ENCODE measurements at places on chromosomes 6 and 20.

- no peaks in the 10 kb centered on the region for H3K4me1 ChIP-seq
- no peak overlapping the region for H3K27ac ChIP-seq
- H3K4me3 ChIP-seq: no peak overlapping the region
These were observed 351.4 kb downstream of the FOXA2 start for GRCh38 chr20:22232923-22233322.

DNA sequence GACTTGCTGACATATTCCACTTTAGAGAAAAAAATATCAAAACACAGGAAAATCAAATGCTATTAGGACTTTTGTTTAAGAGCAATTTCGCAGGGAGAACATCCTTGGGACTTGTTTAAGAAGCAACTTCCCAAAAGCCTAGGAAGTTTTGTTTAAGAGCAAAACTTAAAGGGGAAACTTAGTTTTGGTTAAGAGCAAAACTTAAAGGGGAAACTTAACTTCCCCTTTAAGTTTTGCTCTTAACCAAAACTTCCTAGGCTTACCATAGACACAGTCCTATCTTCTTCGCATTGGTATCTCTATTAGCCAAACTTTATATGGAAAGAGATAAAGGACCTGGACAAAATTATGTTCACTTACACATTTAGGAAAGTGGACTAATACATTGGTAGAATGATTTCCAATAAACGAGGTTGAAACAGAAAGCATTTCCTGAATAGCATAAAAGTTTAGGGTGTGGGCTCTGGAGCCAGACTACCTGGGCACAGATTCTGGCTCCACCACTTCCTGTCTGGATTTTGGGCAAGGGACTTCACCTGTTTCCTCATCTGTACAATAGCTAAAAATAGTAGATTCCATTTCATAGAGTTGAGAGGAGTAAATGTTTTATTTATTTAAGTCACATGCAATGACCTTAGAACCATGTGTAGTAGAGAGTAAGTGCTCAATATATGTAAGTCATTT is 15.7 kb downstream of the PAQR8 start:
- H3K36me3 ChIP-seq: peaks cover 28% of the 10 kb centered on the region
- no peak overlapping the region for H3K27ac ChIP-seq
- no peak overlapping the region for H3K4me3 ChIP-seq
- DNase-seq: no peak
- H3K27me3 ChIP-seq: no peaks in the 10 kb centered on the region

GRCh38 chr6:134299236-134299635 is 18.7 kb downstream of the SGK1 start:
- H3K27me3 ChIP-seq: no peaks in the 10 kb centered on the region
- H3K4me3 ChIP-seq: no peak overlapping the region
- no peak overlapping the region for H3K27ac ChIP-seq
- no peaks in the 10 kb centered on the region for H3K4me1 ChIP-seq
- H3K36me3 ChIP-seq: no peaks in the 10 kb centered on the region
- no peak for DNase-seq

DNA sequence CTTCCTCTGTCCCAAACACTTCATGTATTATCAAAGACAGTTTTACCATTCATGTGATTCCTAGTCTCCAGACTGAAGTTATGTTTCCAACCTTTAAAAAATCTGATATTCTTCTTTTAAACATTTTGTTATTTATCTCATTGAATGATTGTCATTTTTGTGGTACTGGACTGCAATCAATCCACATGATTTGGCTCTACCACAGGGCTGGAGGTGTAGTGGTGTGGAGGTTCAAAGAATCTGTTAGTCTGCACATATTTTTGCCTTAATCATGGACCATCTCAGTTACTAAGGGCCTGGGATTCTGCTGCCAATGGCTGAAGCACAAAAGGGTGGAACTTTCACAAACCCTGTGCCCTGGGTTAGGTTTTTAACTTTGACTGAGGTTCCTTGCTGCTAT is 164.1 kb upstream of the JAG1 start:
- no peaks in the 10 kb centered on the region for H3K36me3 ChIP-seq
- H3K4me1 ChIP-seq: no peaks in the 10 kb centered on the region
- DNase-seq: no peak
- no peak overlapping the region for H3K27ac ChIP-seq

GRCh38 chr20:34475979-34476736 is 40.1 kb upstream of the DYNLRB1 start:
- no peak overlapping the region for H3K27ac ChIP-seq
- no peak overlapping the region for H3K4me3 ChIP-seq
- peak; percentile 34 for DNase-seq
- peaks cover 62% of the 10 kb centered on the region for H3K36me3 ChIP-seq
- H3K4me1 ChIP-seq: peaks cover 15% of the 10 kb centered on the region

DNA sequence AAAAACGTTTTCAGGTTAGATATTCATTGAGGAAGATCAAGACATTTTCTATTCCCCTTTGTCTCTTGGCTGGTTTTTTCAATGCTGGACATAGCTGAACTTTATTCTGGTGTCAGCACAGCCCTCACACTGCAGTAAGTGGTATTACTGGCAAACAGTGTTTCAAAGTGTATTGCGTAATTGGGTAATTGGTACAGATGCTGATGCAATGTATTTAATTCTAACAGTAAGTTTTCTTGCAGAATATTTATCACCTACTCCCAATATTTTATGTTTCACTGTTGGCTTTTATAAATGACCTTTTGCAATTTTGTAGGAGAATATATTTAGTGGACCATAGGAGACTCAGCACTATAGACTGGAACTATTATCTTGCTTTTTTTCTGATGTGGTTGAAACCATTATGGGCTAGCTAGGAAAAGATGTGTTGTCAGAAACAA is 287.6 kb upstream of the SOX4 start:
- no peak overlapping the region for H3K4me3 ChIP-seq
- H3K27me3 ChIP-seq: no peaks in the 10 kb centered on the region
- DNase-seq: no peak
- H3K27ac ChIP-seq: no peak overlapping the region
- H3K36me3 ChIP-seq: no peaks in the 10 kb centered on the region

DNA sequence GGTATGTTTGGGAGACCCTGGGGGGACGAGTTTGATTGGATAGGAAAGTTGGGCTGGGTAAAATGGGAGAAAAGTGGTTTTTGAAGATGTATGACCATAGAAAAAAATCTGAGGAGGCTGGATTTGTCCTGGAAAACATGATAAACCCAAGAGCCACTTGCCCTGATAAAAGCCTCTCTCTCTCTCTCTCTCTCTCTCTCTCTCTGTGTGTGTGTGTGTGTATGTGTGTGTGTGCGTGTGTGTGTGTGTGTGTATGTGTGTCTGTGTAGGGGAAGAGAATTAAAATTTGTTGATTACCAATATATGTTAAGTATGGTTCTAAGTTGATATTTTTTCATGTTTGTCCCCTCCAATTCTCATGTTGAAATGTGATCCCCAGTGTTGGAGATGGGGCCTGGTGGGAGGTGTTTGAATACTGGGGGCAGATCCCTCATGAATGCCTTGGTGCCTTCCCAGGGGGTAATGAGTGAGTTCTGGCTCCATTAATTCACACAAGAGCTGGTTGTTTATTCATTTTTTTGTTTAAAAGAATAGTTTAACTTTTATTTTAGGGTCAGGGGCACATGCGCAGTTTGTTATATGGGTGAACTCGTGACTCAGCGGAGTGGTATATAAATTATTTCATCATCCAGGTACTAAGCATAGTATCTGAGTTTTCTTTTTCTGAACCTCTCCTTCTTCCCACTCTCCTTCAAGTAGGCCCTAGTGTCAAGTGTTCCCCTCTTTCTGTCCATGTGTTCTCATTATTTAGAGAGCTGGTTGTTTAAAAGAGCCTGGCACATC is 208.8 kb downstream of the TFAP2B start:
- no peaks in the 10 kb centered on the region for H3K27me3 ChIP-seq
- no peak for DNase-seq
- H3K36me3 ChIP-seq: no peaks in the 10 kb centered on the region
- no peaks in the 10 kb centered on the region for H3K4me1 ChIP-seq
- no peak overlapping the region for H3K4me3 ChIP-seq

- peak overlapping the region; percentile 96 for H3K4me3 ChIP-seq
- DNase-seq: peak; percentile 64
- peaks cover 5% of the 10 kb centered on the region for H3K27me3 ChIP-seq
- peaks cover 45% of the 10 kb centered on the region for H3K4me1 ChIP-seq
- H3K36me3 ChIP-seq: peaks cover 31% of the 10 kb centered on the region
These were observed 41.9 kb upstream of the SUPT3H start for GRCh38 chr6:45419571-45420082.

DNA sequence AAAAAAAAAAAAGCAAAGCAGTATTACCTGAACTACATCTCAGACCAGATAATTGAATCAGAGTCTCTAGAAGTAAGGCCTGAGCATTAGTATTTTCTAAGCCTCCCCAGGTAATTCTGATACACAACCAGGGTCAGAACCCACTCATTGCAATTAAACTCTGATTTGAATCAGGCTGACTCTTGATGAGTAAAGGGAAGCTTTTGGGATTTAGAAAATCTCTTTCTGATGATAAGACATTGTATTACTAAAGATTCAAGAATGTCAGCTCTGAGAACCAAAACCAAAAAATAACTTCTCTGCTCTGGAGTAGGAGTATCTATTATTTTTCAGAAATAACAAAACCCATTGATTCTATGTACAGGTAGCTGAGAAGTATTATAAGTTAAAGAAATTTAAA is 100.1 kb upstream of the COL21A1 start:
- no peaks in the 10 kb centered on the region for H3K36me3 ChIP-seq

- no peak for DNase-seq
- no peak overlapping the region for H3K4me3 ChIP-seq
- H3K4me1 ChIP-seq: no peaks in the 10 kb centered on the region
- no peak overlapping the region for H3K27ac ChIP-seq
These were observed 53.9 kb upstream of the PCSK2 start for GRCh38 chr20:17172836-17173516.

- H3K27me3 ChIP-seq: peaks cover 9% of the 10 kb centered on the region
- no peak overlapping the region for H3K27ac ChIP-seq
- peaks cover 10% of the 10 kb centered on the region for H3K4me1 ChIP-seq
These were observed 28.3 kb upstream of the CD83 start for GRCh38 chr6:14089224-14089623.

DNA sequence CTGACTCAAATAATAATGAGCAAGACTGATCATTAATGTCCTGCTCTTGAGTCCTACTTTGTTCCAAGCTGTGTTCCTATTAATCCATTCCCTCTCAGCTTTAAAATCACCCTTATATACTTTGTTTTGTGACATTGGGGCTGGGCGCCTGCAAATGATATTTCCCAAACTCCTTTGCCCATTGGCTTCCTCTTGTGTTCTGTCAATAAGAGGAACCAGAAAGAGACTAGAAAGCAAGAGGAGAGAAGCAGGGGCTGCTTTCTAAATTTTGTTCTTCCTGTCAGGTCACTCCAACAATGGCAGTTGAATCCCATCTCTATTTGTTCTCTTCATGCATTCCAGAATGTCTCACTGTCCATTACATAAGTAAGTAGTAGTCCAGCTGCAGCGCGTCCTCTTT is 21.6 kb upstream of the TRIM27 start:
- H3K4me3 ChIP-seq: no peak overlapping the region
- H3K4me1 ChIP-seq: peaks cover 42% of the 10 kb centered on the region
- DNase-seq: no peak
- H3K27me3 ChIP-seq: no peaks in the 10 kb centered on the region
- H3K27ac ChIP-seq: no peak overlapping the region
- H3K36me3 ChIP-seq: peaks cover 3% of the 10 kb centered on the region

DNA sequence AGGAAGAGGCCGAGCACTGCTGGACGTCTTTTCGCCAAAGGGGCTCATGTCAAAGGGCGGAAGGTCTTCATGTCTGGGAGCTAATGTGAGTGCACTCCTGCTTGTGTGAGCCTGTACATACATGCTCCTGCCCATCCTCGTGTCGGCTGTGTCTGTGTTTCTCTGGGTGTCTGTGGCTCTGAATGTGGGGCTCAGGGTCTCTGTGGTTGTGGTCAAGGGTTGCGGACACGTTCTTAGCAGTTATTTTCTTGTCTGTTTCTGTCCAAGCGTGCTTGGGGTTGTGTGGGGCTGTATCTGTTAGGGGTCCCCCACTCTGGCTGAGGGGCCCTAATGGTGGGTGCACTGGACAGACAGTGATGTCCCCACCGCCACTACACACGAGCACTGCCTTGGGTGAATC is 2.9 kb downstream of the AVP start:
- H3K27ac ChIP-seq: no peak overlapping the region
- DNase-seq: no peak
- H3K4me1 ChIP-seq: peaks cover 22% of the 10 kb centered on the region
- H3K36me3 ChIP-seq: peaks cover 5% of the 10 kb centered on the region
- H3K27me3 ChIP-seq: peaks cover 57% of the 10 kb centered on the region

- no peaks in the 10 kb centered on the region for H3K4me1 ChIP-seq
- no peaks in the 10 kb centered on the region for H3K27me3 ChIP-seq
- H3K4me3 ChIP-seq: no peak overlapping the region
- no peaks in the 10 kb centered on the region for H3K36me3 ChIP-seq
- no peak for DNase-seq
These were observed 37.4 kb upstream of the SIRT5 start for GRCh38 chr6:13536796-13537526.

DNA sequence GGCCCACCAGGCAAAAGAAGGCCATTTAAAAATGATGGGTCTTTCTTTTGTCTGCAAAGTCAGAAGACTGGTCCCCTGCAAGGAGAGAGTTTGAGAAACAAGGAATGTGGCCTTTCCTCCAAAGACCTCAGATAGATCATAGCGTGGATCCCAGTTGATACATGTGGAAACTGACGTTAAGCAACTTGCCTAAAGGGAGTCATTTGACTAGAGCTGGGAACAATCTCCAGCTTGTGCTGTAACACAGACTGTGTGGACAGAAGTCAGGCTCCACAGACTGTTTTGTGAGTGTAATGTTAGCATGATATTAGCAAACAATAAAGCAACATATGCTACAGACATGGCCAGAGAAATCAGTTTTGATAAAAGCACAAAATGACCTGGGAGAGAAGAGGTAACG is 140.4 kb upstream of the CITED2 start:
- H3K27me3 ChIP-seq: no peaks in the 10 kb centered on the region
- H3K27ac ChIP-seq: no peak overlapping the region
- H3K4me1 ChIP-seq: peaks cover 13% of the 10 kb centered on the region
- DNase-seq: no peak
- no peaks in the 10 kb centered on the region for H3K36me3 ChIP-seq

DNA sequence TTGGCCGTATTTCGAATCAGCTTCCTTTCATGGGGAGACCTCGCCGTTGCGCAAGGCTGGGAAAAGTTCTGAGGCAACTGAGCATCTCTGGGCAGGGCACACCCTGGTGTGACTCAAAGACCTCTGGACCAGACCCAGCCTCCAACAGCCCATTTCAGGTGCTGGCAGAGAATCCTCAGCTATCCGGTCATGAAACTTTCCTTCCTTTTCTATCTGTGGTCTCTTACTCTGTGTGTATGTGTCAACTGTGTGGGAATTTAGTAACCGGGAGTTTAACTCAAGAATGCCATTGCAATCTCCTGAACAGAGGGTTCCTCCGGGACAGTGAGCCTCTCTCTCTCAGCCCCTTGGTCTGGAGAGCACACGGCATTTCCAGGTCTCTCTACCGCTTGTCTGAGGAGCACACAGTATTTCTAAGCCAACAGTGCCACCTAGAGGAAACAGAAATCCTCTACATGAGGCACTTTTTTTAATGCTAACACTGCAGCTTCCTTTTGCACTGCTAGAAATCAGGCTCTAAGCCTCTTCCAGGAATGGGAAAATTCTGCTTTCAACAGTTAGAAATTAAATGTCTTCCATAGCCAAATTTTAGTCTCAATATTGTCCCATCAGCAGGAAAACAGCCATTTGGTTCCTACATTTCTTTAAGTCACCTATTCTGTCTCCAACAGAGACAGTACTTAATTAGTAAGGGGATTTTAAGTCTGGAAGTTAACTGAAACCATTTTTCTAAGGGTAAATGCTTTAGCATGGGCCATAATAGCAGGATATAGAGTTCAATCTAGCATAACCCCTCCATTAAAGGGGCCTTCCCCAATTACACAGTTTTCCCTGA is 32.7 kb downstream of the PLN start:
- no peak overlapping the region for H3K4me3 ChIP-seq
- H3K27me3 ChIP-seq: no peaks in the 10 kb centered on the region
- DNase-seq: no peak
- H3K27ac ChIP-seq: no peak overlapping the region

All from activated CD4-positive, alpha-beta memory T cell treated with anti-CD3 and anti-CD28 coated beads, Interleukin-2, amount 10 ng/mL, durations not matched to agents 7 days and 5 days (primary cell).